Hematopoietic multipotent progenitor cell (in vitro differentiated cells): ENCODE measurements at places on chromosomes 3 and 15. TPM values are rescaled to one million over a fixed set of nuclear protein-coding genes. Genes with fewer than 3 reads are reported as not detected.
A peak's percentile ranks its signal among the peaks of the same experiment; 100 is the strongest.

GCHFR gene
- 25.3 TPM for total RNA-seq

ITPKA gene
- 1.1 TPM for total RNA-seq

CHST14 gene
- total RNA-seq = 18.0 TPM

CP gene
- 10.2 TPM for total RNA-seq

C3orf22 gene
- not detected for total RNA-seq

C2CD4B gene
- total RNA-seq = 5.4 TPM

SUSD5 gene
- total RNA-seq = under 0.01 TPM

PPP1R14D gene
- total RNA-seq = not detected

GRIP2 gene
- not detected for total RNA-seq

- peak; percentile 29 for DNase-seq
Observed at GRCh38 chr3:104596551-104596950, 770.2 kb upstream of the ALCAM start.

DNA sequence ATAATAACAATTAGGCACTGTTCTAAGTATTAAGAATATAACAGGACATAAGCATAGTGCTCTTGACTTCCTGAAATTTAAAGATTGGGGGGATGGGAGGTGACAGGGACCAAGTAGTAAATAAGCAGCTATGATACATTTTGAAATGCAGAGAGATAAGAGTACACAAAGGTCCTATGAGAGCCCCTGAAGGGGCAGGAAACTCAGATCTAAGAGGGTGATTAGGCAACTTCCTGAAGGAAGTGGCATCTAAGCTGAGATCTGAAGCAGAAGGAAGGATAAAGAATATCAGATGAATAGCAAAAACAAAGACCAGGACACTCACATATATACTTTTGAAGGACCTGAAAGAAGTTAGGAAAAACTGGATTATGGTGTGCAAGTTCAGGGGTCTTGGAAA is 415.2 kb upstream of the FRG2C start:
- DNase-seq = peak; percentile 4

GRCh38 chr3:39025222-39025970 is 26.3 kb downstream of the SCN11A start:
- no peak for DNase-seq

GRCh38 chr15:75640483-75641178 is 607 bp upstream of the IMP3 start:
- peak; percentile 85 for DNase-seq

DNA sequence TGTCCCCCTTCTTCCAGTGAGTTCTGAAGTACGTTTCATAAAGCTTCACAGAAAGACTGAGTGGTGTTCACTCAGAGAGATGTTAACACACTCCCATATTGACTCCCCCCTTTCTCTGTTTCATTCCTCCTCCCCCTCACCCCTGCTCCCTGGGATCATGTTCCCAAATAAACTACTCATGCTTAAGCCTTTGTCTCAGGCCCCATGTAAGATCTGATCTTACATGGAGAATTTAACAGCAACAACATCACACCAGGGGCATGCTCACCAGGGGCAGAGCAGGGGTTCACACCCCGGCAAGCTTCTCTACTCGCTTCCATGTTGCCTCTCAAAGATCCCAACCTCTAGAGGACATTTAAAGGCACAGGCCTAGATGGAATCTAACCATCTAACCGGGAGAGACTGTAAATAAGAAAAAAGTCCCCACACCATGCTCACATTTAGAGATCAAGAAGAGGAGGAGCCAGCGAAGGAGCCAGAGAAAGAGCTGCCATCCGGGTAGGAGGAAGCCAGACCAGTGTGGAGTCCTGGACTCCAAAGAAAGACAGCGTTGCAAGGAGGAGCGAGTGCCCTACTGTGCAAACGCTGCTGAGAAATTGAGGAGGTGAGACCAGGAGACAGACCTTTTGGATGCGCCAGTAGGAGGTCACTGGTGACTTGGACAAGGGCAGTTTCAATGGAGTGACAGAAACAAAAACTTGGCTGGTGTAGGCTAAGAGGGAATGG is 21.4 kb upstream of the SRP14 start:
- no peak for DNase-seq

DNA sequence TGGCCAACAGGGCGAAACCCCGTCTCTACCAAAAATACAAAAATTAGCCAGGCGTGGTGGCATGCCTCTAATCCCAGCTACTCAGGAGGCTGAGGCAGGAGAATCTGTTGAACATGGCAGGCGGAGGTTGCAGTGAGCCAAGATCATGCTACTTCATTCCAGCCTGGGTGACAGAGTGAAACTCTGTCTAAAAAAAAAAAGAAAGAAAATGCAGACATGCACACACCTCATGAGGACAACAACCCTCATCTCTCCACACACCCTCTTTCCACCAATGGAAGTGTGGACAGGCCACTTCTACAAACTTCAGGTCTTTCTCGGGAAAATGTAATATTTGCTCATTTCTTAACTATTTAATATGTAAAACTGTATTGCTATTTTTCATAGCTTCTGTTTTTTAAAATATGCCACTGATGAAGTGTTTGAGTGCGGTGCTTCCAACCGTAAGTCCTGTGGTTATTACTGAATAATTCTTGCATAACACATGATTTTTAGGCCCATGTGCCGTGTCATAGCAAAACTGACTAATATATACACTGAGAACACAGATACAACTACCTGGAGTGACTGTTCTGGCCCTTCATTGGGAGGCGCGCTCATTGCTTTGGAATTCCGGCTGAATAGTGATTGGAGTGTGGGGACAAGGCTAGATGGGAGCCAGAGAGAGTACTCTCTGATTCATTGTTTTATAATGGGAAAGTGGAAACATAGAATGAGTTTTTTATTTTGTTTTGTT is 23.1 kb downstream of the LRRC31 start:
- DNase-seq = no peak

GRCh38 chr15:61088675-61089074 is 140.4 kb downstream of the RORA start:
- DNase-seq = no peak

DNA sequence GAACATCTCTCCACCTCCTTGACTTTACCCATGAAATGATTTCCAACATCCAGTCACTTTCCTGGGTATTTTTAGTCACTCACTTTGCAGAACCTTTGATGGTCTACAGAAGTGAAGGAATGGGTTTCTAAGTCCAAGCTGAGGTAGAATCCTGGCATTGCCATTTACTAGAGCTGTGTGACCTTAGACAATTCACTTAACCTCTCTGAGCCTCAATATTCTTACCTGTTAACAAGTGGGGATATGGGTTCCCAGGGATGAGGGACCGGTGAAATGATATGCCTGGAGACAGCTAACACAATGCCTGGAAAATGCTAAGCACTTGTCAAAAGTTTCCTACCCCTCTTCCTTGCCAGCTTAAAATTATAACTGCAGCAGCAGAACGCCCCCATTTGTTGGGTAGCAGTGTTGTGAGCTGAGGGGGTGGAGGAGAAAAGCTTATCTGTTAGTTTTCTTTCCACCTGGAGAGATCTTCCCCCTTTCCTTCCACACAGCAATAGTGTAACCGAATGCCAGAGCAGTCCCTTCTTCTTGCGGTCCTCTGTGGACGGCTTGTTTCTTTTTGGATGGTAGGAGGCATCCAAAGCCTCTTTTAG is 319.2 kb upstream of the LRRFIP2 start:
- DNase-seq = no peak

GRCh38 chr3:120572027-120572426 is 24.1 kb upstream of the NDUFB4 start:
- DNase-seq = no peak

DNA sequence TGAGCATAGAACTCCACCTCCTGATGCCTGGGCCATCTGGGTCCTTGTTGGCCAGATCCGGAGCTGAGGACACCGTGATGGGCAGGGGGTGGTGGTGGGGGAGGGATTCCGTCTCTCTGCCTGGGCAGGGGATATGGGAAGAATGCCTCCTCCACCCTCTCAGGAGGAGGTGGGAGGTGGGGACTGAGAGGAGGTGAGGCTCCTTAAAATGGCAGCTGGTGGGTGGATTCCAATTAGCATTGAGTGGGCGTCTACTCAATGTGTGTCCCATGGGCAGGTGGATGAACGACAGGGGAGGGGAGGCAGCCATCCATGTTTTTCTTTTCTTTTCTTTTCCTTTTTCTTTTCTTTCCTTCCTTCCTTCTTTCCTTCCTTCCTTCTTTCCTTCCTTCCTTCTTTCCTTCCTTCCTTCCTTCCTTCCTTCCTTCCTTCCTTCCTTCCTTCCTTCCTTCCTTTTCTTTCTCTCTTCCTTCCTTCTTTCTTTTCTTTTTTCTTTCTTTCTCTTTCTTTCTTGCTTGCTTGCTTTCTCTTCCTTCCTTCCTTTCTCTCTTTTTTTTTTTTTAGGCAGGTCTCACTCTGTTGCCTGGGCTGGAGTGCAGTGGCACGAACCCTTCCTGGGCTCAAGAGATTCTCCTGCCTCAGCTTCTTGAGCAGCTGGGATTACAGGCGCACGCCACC is 5.0 kb downstream of the SLC28A1 start:
- DNase-seq = no peak

DNA sequence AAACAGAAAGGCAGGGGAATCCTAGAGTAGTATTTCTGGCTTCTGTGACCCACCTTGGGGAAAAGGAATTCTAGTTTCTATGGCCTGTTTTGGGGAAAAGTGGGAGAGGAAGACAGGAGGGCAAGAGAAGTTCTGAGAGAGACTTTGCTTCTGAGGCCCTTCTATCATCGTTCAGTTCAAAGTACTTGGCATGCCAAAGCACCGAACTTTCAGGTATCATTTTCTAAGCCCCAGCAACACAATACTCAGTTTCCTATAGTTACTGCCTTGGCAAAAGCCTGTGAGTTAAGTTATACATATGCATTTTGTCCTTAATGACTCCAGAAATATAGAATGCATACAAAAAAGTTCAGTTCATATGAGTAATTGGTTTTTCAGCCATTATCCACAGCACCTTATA is 74.1 kb upstream of the CHD2 start:
- DNase-seq = no peak

GRCh38 chr3:62621176-62621575 is 247.8 kb upstream of the FEZF2 start:
- no peak for DNase-seq

GRCh38 chr3:15368561-15369135 is 36.3 kb upstream of the SH3BP5 start:
- DNase-seq = no peak

DNA sequence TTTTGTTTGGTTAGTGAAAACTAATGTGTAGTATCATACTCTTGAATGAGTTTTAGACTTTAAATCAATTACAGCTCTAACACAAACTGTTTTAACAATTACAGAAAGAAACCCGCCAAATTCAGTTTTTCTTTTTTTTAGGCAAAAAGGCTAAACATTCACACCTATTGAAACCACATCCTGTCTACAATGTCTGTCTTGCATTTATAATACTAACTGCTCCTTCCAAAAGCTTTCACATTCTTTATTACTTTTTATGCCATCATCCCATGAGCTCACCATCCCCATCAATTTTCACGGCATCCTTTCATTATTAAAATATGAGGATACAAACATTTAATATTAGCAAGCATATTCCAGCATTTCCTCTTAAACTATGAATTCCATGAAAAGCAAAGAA is 593.3 kb downstream of the FOXP1 start:
- DNase-seq = no peak

- no peak for DNase-seq
Observed at GRCh38 chr3:160226026-160226907, 1.0 kb downstream of the C3orf80 start.

GRCh38 chr3:154131830-154132229 is 10.6 kb downstream of the ARHGEF26 start:
- DNase-seq = no peak

- no peak for DNase-seq
Observed at GRCh38 chr15:51803965-51804364, 25.5 kb upstream of the TMOD3 start.

DNA sequence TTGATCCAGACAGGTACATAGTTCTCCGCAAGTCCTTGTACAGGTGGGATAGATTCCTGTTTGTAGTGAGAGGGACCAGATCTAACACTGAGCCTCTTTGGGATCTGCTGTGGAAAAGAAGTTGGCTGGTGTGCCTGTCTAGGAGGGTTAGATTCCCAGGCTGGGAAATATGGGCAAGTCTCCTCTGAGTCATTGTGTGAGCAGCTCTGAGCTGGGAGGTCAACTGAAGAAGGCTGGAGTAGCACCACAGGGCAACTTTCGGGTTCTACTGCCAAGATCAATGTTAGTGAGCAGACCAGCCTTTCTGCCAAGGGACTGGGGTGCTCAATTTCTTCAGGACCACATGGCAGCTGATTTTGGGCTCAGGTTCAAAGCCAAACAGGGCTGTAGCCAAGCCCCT is 33.4 kb downstream of the CLDN1 start:
- DNase-seq = no peak

- no peak for DNase-seq
Observed at GRCh38 chr3:13768453-13768852, 111.4 kb downstream of the WNT7A start.

DNA sequence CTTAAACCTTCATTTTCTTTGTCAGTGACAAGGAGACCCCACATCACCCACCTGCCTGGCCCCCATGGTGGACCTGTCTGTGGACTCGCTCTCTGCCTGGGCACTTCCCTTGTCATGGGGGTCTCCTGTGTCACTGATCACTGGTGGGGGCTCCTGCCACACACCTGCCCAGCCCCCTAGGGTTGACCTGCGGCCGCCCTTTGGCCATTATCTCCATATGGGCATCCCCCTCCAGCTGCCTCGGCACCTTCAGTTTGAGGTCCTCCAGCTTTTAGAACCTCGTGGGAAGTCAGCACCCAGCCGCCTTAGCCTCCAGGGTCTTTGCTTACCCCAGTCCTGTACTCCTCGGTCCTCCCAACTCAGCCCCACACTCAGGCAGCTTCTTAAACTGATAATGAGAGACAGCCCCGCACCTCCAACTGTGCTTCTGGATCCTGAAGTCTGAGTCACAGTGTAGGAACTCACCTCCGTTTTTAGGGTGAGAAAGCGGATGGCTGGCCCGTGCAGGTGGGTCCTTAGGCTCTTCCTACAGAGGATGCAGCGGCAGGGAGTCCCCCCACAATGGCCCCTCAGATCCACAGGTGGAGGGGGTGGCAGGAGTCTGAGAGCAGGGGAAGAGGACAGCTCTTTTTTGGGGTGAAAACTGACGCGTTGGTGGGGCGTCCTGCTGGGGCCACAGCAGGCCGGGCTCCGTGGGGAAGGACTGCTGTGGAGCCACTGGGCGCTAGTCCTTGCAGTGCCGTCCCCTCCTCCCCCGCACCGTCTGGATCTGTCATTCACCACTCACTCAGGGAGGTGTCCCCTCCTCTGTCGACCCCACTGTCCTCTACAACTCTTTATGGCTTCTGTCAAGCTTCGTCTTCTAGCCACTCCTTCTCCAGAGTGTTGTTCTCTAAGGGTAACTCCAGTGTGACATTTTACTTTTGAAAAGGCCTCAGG is 8.7 kb upstream of the PRR23E start:
- DNase-seq = no peak
